Astrocyte of the spinal cord (primary cell): ENCODE measurements at places on chromosomes 13 and 19.

GRCh38 chr19:33467851-33468250 is 53.7 kb downstream of the PEPD start:
- no peak for DNase-seq

GRCh38 chr19:5536337-5536894 is 31.3 kb downstream of the TINCR start:
- peak; percentile 61 for DNase-seq

DNA sequence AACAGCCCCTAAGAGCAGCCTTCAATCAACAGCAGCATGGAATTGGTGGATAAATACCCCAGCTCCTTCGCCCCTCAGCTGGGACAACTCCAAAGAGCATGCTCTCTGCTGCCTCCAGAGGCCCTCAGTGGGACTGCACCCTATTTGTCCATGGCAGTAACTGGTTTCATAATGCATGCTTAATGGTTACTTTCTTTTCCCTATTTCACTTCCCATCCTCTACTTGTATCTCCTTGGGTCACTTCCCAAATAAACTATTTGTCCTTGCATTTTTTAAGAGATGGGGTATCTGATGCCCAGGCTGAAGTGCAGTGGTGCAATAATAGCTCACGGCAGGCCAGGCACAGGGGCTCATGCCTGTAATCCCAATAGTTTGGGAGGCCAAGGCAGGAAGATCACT is 13.5 kb upstream of the TPM4 start:
- no peak for DNase-seq

- DNase-seq, result no peak
These were observed 2077.0 kb upstream of the PCDH20 start for GRCh38 chr13:63492604-63493003.
